ENCODE measurements at places on chromosomes 4 and X. TPM values are rescaled to one million over a fixed set of nuclear protein-coding genes. Genes with fewer than 3 reads are reported as not detected.

DNA sequence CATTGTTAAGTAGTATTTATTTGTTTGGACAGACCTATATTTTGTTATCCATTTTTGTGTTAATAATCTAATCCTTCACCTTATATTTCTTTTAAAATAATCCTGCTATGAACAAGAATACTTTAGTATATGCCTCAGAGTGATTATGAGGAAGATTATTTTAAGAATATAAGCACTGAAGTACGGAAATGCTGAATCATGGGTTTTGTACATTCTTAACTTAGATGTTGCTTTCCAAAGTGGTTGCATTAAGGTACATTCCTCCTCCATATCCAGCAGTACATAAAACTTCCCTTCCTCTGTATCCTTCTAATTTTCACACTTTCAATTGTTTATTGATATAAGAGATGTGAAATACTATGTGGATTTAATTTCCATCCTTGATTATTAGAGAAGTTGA, 491.4 kb upstream of the GRID2 start:
- no peak for DNase-seq

Gene HOPX
- total RNA-seq = 34.9 TPM

Gene TCP11X2
- not detected for total RNA-seq

DNA sequence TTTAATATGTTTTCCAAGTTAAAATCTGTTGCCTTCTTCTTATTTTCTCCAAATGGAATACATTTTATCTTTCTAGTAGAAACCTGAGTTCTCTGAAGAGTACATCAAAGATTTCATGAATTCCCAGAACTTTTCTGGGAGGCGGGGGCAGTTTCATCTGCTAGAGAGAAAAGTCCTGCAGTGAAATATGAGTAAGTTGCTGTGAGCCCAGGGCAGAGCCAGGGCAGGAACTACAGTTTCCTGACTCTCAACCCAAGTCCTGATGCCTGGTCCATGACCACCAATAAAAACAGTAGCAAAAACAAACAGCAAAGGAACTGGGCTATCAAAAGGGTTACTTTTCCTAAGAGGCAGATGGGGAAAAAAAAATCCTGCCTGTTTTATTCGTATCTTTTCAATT, 239.4 kb upstream of the CTSO start:
- DNase-seq = no peak

Gene ZNF630
- 3.1 TPM for total RNA-seq

- no peak for DNase-seq
Measured at GRCh38 chr4:77564231-77564630, 41.4 kb upstream of the CXCL13 start.

- no peak for DNase-seq
Measured at GRCh38 chr4:48815483-48815882, 15.4 kb upstream of the OCIAD1 start.

All from T-cell (primary cell).